ENCODE measurements at places on chromosomes 16 and 17.

GRCh38 chr16:78326731-78327130, 227.3 kb downstream of the WWOX start:
- no peak for DNase-seq

- no peak for DNase-seq
Measured at GRCh38 chr16:62050793-62051192, 14.6 kb upstream of the CDH8 start.

GRCh38 chr17:29566473-29567303, at the start of gene ABHD15:
TSS of gene ABHD15 (minus strand) at chr17:29567037. CDS start at chr17:29566966, 71 bp downstream.
- DNase-seq: peak; percentile 77

- DNase-seq: no peak
Measured at GRCh38 chr17:64662774-64663367, 764 bp upstream of the SMURF2 start.

DNA sequence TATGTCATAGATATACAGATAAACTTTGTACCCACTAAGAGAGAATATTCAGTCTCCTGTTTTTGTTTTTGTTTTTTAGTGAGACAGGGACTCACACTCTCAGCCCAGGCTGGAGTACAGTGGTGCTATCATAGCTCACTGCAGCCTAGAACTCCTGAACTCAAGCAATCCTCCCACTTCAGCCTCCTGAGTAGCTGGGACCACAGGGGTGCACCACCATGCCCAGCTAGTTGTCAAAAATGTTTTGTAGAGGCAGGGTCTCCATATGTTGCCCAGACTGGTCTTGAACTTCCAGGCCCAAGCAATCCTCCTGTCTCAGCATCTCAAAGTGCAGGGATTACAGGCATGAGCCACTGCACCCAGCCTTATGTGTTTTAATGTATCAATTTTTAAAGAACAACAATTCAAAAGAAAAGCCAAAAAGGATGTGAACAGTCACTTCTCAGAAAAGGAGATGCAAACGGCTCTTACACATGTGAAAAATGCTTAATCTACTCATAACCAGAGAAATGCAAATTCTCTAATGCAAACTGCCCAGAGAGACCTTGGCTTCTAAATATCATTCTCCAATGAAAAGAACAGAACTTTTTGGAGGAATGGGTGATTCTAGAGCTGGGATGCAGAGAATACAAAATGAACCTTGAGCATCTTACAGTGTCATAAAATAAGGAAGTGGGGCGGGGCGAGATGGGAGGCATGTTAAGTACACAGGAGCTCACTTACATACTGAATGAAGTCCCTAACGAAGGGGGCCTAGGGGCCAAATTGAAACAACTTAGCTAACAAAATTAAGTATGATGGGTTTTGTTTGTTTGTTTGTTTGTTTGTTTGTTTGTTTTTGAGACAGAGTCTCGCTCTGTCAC, 7.3 kb upstream of the CMTM3 start:
- peak; percentile 18 for DNase-seq

GRCh38 chr17:11282586-11282985, 41.6 kb downstream of the SHISA6 start:
- DNase-seq: no peak
